Fibroblast of villous mesenchyme (primary cell): ENCODE measurements at places on chromosomes 13 and 19.
A peak's percentile ranks its signal among the peaks of the same experiment; 100 is the strongest.

DNA sequence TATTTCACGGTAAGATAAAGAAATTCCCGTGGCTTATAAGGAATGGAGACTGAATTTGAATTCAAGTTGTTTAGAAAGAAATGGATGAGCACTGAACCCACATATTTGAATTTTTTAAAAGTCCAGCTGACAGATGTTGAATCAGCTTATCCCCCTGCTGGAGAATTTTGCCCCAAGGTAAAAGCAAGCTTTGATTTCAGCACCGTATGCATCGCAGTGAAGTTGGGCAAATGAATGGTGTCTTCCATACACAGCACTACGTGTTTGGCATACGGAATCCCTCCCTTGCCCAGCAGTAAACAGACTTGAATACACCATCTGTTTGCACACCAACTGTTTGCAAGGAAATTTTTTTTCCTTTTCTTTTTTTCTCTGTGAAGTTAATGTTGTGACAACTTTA, 77.5 kb upstream of the PEG3 start:
- DNase-seq = peak; percentile 34

- DNase-seq = peak; percentile 33
Measured at GRCh38 chr19:41882568-41883462, at the start of gene ARHGEF1. Gene ARHGEF1, plus strand, starts transcription at chr19:41883184. Its CDS starts 4,899 bp downstream, at chr19:41888083.

DNA sequence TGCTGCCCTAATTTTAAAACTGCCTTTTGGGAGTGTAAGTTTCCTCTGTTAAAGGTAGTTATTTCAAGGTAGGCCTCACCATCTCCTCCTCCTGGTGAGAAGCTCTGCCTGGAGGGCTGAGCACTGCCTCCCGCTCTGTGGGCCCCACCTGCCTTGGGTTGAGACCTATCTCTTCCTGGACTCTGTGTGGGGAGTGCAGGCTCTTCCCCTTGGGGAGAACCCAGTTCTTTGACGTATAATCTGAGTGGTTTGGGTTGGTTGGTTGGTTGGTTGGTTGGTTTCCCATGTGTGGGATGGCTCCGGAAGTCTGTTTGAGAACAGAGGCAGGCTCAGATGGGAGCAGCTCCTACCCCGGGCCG, 39.1 kb downstream of the ACTN4 start:
- no peak for DNase-seq

- DNase-seq = no peak
Measured at GRCh38 chr13:22017226-22017625, 346.4 kb downstream of the FGF9 start.

DNA sequence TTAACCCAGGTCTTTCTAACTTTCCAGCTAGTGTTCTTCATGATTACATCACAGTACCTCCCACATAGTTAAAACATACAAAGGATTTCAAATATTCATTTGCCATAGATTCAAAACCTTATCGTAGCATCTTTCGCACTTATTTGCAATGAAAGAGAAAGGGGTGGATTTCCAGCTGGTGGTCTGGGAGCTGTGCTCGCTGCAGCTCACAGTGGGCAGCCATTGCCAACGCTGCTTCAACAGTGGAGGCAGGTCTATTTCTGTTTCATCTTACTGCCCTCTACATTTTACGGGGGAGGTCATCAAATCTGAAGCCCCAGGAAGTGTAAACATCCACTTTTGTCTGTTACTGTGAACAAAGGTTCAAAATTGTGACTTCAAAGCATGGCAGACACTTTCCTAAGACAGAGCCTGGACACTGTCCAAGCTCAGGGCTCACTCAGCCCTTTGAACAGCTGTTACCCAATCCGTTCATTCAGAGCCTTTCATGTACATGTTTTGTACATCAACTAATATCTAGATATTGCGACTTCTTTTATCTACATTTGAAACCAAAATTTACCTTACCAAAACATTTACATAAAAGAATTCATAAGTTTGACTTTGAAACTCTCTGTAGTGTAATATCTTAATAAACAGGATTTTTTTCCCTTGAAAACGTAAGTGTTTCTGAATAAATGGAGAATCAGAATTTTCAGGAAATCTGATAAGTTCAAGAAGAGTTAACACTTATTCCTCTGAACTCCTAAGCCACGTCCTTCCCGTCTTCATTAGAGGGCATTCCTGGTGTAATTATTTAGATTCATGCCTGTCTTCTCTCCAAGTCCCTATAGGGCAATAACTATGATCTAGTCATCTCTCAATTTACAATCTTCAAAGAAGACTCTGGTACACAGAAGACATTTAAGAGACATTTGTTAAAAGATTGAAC, 25.1 kb downstream of the STARD13 start:
- DNase-seq = peak; percentile 77

DNA sequence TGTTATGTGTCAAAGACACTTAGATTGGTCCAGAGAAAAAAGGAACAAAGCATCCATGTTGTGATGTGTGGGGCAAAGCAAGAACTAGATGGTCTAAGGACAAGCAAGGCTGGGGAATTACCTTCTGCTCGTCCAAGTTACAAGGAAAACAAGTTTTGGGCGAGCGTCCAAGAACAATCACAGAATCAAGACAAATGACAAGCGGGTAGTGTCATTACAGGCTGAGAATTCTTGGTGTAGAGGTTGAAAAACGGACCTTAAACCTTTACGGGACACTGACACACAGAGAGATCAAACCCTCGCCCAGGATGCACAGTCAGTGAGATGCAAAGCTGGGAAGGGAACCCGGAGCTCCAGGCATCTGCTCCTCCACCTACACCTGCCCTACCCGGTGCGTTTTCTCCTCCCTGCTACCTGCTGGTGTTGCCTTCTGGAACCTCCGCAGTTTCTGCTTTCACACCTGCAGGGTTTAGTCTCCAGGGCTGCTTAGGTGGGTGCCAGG, 515 bp upstream of the ZNF324B start:
- DNase-seq = no peak

- DNase-seq = no peak
Measured at GRCh38 chr19:33562636-33563035, 41.0 kb upstream of the PEPD start.

DNA sequence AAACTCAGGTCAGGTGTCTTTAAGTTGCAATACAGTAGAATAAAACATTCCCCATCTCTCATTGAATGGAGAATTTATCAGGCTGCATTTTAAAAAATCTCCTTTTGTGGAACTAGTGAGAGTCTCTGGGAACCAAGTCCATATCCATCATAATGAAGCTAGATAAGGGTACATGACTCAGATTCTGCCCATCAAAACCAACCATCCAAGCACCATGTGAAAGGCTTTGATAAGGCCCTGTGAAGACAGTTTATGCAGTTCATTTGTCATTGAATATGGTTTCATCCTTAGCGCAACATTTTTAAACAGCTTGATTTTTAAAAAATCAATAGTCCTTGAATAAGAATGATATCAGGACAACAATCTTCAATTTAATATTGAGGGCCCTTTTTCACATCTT, 56.3 kb upstream of the DIAPH3 start:
- DNase-seq = no peak

DNA sequence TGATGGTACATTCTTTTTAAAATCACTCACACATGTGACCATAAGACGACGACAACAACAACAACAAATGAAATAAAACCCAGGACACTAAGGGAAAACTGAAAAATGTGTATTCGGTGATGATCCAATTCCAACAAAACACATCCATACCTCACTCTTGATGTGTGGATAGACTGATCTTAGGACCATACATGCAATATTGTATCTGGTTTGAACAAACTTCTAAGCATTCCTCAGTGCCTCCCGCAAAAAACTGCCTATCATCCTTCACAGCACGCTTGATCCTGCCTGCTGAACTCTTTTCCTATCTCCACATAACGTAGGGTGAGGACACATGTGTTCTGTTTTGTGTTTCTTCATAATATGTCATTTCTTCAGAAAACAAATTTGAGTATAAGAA, 415.2 kb downstream of the KCTD12 start:
- DNase-seq = no peak

- no peak for DNase-seq
Measured at GRCh38 chr13:73399347-73400216, 340.8 kb downstream of the KLF5 start.

- DNase-seq = no peak
Measured at GRCh38 chr13:59363313-59363712, 800.4 kb downstream of the DIAPH3 start.

DNA sequence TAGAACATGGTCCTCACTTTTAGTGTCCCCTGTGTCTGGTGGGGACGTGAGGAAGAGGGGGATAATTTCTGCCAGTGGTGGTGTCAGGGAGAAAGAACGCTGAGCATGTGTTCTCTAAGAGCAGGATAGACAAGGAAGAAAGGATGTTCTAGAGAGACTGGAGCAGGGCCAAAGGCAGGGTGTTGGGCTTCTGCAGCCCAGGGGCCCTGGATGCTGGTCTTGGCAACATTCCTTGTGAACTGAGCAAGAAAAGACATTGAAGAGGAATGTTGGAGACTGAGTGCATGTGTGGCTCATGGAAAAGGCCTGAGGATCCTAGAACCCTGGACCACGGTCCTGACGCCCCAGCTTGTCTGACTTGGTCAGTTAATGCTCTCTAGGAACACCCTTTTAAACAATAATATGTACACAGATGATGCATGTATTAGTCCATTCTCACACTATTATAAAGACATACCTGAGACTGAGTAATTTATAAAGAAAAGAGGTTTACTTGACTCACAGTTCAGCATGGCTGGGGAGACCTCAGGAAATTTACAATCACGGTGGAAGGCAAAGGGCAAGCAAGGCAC, 33.6 kb upstream of the SLC10A2 start:
- DNase-seq = no peak

- peak; percentile 16 for DNase-seq
Measured at GRCh38 chr13:24747248-24748060, 16.5 kb upstream of the RNF17 start.

DNA sequence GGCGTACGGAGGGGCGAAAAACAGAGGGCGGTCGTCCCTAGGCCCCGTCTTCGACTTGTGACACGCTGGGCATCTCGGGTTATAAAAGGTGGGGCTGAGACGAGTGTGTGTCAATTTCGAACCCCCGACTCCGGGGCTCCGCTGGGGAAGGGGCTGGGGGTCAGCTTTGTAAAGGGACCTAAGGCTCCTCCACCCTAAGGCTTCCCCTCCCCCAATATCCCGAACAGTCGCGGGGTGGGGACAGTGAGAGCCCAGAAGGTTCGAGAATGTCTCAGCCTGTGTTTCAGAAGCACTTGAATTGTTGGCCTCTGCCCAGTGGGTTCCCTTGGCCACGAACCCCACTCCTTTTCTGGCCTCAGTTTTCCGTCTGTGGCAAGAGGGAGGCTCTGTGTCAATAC, 450 bp downstream of the SELENOW start:
- peak; percentile 20 for DNase-seq

DNA sequence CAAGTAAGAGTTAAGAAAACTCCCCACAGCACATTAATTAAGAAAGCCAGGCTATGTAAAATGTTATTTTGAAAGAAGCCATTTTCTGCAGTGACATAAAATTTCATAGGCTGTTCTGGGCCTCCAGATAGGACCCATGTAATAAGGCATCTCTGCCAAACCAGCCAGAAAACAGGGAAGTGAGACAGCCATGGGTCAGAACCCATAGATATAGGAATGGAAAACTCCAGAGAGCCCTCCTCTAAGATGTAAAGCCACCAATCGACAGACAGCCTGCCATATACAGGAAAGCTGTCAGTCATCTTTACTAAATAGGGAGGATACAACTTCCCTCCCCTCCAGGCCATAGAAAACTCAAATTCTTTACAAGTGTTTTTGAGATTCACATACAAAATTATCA, 493.3 kb downstream of the COG6 start:
- no peak for DNase-seq

- DNase-seq = peak; percentile 32
Measured at GRCh38 chr13:32086366-32086765, 54.8 kb downstream of the FRY start.

DNA sequence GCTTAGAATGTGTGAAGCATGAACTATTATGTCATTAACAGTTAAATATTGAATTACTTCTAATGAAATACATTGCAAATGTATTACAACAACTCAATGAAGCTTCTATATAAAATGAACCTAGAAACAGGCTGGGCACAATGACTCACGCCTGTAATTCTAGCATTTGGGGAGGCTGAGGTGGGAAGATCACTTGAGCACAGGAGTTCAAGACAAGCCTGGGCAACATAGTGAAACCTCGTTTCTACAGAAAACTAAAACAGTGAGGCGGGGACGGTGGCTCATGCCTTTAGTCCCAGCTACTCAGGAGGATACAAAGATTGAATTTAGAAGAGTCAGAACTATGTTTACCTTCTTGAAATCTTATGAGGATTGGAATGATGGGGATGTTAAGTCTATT, 505.1 kb downstream of the SLITRK5 start:
- DNase-seq = no peak

GRCh38 chr13:21119526-21119925, 56.8 kb downstream of the SKA3 start:
- DNase-seq = no peak
